ENCODE measurements at places on chromosomes 13 and 19. TPM values are rescaled to one million over a fixed set of nuclear protein-coding genes. Genes with fewer than 3 reads are reported as not detected.

DNA sequence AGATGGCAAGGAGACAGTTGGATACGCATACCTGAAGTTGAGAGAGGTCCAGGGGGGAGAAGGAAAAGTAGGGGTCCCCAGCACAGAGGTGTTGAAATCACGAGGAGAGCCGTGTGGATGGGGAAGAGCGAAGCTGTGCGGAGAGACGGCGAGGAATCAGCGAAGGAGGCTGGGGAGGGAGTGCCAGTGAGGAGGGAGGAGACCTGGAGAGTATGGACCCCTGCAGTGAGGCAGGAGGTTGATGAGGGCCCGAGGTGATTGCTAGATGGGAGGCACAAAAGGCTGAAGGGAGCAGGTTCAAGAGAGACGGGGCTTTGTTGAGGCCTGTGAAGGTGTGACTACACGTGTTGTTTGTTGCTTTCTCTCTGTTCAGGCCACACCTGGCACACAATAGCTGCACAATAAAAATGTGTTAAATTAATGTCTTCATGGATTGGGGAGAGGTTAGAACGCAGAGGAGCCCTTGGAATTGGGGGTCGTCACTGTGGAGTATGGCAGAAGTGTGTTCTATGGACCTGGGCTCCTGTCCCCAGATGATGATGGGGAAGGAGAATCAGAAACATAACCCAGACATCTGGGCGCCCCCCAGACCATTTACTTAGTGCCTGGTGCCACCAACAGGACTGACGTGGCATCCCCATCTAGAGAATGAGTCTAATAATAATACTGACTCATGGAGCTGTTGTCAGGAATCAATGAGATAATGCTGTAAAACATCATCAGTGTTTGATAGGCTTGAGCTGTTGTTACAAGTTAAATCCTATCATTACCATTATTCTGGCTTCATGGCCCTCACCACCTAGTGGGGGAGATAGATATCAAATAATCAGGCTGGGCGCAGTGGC is 137.5 kb downstream of the SIPA1L3 start:
- peak overlapping the region; percentile 89 for H3K27ac ChIP-seq
- DNase-seq: no peak
- no peaks in the 10 kb centered on the region for H3K27me3 ChIP-seq
- H3K4me1 ChIP-seq: peaks cover 14% of the 10 kb centered on the region
- no peak overlapping the region for H3K4me3 ChIP-seq

GRCh38 chr13:77918391-77919245 is at the start of gene EDNRB:
Gene EDNRB (minus strand): TSS chr13:77918831. CDS start chr13:77918573, 258 bp downstream.
- no peak within 1 kb of the TSS for H3K27ac ChIP-seq
- peaks cover under 1% of the 10 kb centered on the region for H3K4me1 ChIP-seq
- peaks cover 20% of the 10 kb centered on the region for H3K27me3 ChIP-seq
- DNase-seq: no peak
- H3K4me3 ChIP-seq: no peak within 1 kb of the TSS

DNA sequence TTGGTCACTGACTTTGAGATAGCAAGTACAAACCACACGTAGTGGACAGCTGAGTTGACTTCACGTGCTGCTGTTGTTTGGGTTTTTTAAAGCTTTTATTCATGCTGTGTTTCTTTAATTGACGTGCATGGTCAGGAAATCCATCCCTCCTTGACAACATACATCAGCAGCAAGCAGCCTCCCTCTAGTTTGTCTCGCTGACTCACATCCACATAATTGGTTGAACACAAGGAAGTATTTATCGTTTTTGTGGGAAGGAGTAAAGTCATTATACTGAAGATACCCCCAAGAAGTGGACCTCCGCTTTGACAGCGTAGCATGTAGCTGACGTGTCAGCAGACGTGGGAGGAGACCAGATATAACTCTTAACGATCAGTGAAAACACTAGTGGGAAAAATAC is 355.8 kb downstream of the MYO16 start:
- no peak for DNase-seq
- no peaks in the 10 kb centered on the region for H3K27me3 ChIP-seq
- H3K27ac ChIP-seq: no peak overlapping the region

The ZNF737 gene
- total RNA-seq: 46.8 TPM

GRCh38 chr13:70087247-70087646 is 20.4 kb upstream of the ATXN8OS start:
- H3K36me3 ChIP-seq: no peaks in the 10 kb centered on the region
- H3K27ac ChIP-seq: no peak overlapping the region
- no peak for DNase-seq
- no peaks in the 10 kb centered on the region for H3K27me3 ChIP-seq
- H3K4me1 ChIP-seq: no peaks in the 10 kb centered on the region

The B3GNT8 gene
- total RNA-seq: 4.4 TPM

DNA sequence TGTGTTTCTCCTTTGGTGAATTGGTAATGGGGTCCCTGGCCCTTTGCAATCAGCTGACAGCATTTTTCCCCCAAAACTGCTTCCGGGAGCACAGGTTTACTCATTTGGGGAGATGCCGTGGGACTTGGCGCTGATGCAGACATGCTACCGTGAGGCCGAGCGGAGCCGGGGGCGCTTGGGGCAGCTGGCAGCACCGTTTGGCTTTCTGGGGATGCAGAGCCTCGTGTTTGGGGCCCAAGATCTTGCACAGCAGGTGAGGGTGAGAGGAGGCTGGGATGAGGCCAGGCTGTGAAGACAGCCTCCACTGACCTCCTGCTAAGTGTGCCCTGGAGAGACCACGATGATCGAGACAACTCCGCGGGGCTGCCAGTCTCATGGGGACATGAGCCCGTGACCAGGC is 13.4 kb upstream of the COLGALT1 start:
- H3K4me1 ChIP-seq: no peaks in the 10 kb centered on the region
- H3K4me3 ChIP-seq: no peak overlapping the region
- no peak for DNase-seq
- H3K27ac ChIP-seq: peak overlapping the region; percentile 19

- no peaks in the 10 kb centered on the region for H3K36me3 ChIP-seq
- no peak overlapping the region for H3K27ac ChIP-seq
- peaks cover 2% of the 10 kb centered on the region for H3K4me1 ChIP-seq
Observed at GRCh38 chr13:33319859-33320258, 34.3 kb upstream of the STARD13 start.

DNA sequence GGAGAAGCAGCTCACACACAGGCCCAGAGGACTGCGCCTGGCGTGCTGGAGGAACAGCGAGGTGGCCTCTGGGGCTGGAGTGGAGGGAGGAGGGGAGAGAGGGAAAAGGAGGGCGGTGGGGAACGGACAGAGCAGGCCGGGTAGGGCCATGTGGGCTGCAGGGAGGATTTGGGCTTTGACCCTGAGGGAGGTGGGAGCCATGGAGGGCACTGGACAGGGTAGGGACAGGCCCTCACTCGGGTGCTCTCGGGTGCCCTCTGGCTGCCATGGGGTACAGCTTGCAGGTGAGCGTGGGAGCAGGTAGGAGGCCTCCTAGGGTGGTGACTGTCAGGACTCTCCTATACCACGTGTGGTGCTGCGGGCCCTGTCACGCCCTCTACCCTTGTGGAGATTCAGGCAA is 22.8 kb downstream of the PLIN4 start:
- H3K27ac ChIP-seq: no peak overlapping the region
- no peak overlapping the region for H3K4me3 ChIP-seq
- no peak for DNase-seq
- peaks cover 6% of the 10 kb centered on the region for H3K36me3 ChIP-seq

DNA sequence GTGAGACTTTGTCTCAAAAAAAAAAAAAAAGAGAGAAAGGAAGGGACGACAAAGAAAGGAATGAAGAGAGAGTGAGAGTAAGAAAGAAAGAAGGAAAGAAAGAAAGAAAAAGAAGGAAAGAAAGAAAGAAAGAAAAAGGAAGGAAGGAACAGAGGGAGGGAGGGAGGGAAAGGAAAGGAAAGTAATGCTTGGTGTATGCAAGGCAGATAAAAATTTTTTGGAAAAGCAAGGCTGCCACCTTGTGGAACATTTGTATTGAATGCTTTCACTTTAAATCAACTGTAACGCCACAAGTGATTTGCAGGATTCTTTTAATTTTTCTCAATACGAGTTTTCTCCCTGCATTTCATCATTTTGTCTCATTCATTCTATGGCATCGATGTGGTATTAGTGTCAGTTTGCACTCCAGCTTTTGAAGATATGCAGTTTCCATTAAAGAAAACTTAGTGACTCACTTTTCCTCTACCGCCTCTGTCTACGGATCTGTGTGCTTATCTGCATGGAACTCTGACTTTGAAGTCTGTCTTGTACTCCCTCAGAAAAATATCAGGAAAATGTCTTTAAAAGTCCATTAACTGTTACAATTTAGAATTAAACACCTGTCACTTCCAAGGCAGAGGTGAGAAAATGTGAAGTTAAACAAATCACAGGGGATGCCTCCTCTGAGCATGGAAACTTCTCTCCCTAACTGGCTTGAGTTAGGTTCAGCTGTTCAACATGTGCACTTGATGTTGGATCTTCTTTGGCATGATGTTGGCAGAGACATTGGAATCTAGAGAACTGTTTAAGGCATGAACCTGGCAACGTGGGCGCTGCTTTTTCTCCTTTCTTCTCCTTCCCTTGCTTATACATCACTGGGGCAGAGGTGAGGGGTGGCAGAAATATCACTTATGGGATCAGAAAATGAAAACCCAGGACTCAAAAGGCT is 20.0 kb upstream of the ZDHHC20 start:
- no peak overlapping the region for H3K27ac ChIP-seq
- H3K4me1 ChIP-seq: peaks cover 22% of the 10 kb centered on the region
- no peaks in the 10 kb centered on the region for H3K36me3 ChIP-seq

DNA sequence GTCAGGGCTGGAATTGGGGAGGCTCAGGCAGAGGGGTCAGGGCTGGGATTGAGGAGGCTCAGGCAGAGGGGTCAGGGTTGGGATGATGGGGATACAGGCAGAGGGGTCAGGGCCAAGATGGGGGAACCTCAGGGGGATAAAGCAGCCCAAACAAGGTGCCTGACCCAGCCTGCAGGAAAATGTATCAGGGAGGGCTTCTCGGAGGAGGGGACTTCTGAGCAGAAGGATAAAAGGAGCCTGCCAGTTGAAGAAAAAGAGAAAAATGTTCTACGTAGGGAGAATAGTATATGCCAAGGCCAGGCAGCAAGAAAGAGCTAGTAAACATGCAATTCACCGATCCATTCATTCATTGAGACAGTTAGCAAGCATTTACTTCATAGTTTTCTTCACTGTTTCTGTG is 84.8 kb downstream of the MAP4K1 start:
- no peak overlapping the region for H3K4me3 ChIP-seq
- H3K27me3 ChIP-seq: no peaks in the 10 kb centered on the region
- DNase-seq: no peak
- H3K27ac ChIP-seq: no peak overlapping the region
- H3K4me1 ChIP-seq: no peaks in the 10 kb centered on the region

The MAST1 gene
- 5.3 TPM for total RNA-seq

The CD22 gene
- total RNA-seq: 5.1 TPM

- H3K4me1 ChIP-seq: no peaks in the 10 kb centered on the region
- no peak for DNase-seq
- H3K27ac ChIP-seq: no peak overlapping the region
- peaks cover 1% of the 10 kb centered on the region for H3K36me3 ChIP-seq
Observed at GRCh38 chr13:30608364-30608763, 9.4 kb upstream of the USPL1 start.

GRCh38 chr19:9981406-9982260 is 28.7 kb downstream of the COL5A3 start:
- H3K4me3 ChIP-seq: no peak overlapping the region
- no peak overlapping the region for H3K27ac ChIP-seq
- DNase-seq: no peak
- no peaks in the 10 kb centered on the region for H3K36me3 ChIP-seq
- peaks cover 20% of the 10 kb centered on the region for H3K27me3 ChIP-seq

DNA sequence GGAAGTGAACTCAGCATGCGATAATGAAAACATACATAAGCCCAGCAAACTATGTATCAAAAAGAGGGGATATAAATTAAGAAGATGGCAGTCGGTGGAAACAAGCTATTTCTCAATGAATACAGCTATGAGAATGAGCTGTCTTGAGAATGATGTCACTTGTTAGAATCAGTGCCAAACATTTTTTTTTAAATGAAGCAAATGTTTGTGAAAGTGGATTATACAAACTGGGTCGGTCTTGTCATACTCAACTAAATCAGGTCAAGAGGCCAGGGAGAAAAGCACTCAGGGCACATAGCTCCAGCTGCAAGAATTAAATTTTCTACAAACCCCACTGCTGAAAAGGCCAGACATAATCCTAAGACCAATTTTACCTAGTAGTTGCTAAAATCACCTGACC is 1048.4 kb downstream of the SLITRK1 start:
- H3K27me3 ChIP-seq: peaks cover 3% of the 10 kb centered on the region
- H3K4me1 ChIP-seq: peaks cover 3% of the 10 kb centered on the region
- H3K36me3 ChIP-seq: peaks cover 1% of the 10 kb centered on the region
- no peak for DNase-seq
- no peak overlapping the region for H3K27ac ChIP-seq
- H3K4me3 ChIP-seq: no peak overlapping the region

DNA sequence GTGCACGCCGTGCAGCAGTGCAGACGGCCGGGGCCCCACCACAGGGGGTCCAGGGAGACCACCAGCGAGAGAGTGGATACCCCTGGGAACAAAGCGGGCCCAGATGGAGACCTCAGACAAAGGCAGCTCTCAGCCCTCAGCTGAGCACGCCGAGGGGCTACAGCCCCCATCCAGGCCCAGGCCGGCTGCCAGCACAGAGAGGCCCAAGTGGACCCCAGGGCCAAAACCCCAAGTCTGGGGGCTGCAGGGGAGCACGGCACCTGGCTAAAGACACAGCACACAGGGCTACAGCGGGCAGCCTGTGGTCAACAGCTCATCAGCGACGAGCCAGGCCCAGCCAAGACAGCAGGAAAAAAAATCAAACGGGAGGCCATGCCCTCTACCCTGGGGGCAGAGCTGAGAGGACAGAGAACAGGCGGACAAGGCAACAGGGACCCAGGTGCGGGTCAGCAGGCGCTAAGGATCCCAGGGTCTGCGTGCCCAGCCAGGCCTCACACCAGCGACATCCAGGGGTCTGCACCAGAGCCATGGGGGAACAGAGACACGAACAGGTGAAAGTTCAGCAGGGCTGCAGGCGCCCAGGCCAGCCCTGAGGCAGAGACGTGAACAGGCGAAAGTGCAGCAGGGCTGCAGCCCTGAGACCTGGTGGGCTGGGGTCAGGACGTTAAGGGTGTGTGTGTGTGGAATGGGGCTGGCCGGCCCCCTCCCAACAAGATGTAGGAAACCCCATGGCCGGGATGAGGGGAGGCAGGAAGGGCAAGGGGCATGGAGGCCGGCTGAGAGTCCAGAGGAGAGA is 34.3 kb downstream of the RASA3 start:
- no peak for DNase-seq
- peaks cover 2% of the 10 kb centered on the region for H3K4me1 ChIP-seq
- no peaks in the 10 kb centered on the region for H3K36me3 ChIP-seq
- peak overlapping the region; percentile 73 for H3K27ac ChIP-seq

DNA sequence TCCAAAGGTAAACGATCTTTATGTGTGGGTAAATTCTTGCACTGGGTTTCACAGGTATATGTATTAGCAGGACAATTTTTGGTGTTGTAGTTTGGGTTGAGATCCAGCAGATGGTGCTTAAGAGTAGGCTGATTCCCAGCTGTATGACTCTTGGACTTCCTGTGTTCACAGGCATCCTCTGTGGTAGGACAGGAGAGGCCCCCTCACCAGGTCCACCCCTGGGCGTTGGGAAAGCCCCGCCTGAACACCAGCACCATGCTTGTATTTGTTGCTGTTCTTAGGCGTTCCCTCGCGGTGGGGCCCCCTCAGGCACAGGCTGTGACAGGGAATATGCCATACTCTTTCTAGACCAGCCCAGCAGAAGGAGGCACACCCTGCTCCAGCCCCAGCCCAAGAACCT is 49.5 kb upstream of the PCDH17 start:
- peaks cover 48% of the 10 kb centered on the region for H3K27me3 ChIP-seq
- no peaks in the 10 kb centered on the region for H3K36me3 ChIP-seq
- H3K27ac ChIP-seq: no peak overlapping the region
- DNase-seq: no peak
- H3K4me1 ChIP-seq: peaks cover 11% of the 10 kb centered on the region

- peaks cover 19% of the 10 kb centered on the region for H3K36me3 ChIP-seq
Observed at GRCh38 chr13:99347911-99348451, 40.8 kb upstream of the GPR183 start.
